Epithelial cell of prostate (primary cell): ENCODE measurements at places on chromosomes 12 and 14.

DNA sequence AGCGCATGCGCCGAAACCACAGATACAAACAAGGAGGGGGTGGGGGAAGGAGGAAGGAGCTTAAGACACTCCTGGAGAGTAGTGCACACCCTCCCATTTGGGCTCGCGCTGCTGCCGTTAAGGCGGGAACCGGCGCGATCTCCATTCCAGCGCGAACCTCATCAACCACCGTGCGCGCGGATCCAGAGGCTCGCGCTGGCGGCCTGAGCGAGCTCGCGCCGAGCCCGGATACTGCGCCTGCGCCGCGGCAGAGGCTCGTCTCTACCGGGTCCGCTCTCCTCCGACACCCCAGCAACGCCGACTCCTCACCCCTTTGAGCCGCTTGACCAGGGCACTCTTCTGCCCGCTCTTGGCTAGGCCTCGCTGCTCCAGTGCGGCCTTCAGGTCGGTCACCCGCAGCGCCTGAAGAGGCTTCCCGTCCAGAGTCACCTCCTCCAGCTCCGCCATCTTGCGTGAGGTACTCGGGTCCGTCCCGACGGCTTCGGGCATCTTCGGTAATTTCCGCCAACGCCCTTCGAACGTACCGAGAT, at the start of gene ACIN1:
Gene ACIN1, minus strand, starts transcription at position 471 of the 530 bp plus-strand sequence. Its CDS starts 24 bp downstream, at position 447.
- peak; percentile 20 for DNase-seq

GRCh38 chr12:11870041-11870451, 200.7 kb upstream of the BCL2L14 start:
- no peak for DNase-seq

DNA sequence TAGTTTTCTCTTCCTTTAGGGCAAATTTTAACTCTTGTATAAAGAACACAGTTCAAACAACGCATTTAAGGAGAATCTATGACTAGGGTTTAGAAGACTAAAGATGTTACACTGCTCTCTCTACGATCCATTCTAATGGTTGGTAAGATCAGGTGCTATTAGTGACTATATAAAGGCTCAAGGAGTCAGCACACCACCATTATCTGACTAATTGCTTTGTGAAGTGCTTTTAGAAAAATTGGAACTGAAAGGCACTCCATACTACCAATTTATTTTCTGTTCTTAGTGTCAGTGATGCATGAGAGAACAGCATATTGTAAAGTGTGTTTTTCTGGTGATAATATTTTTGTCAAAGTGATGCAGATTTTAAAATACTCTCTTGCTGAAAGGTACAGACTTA, 136.8 kb downstream of the SYT1 start:
- DNase-seq: no peak

DNA sequence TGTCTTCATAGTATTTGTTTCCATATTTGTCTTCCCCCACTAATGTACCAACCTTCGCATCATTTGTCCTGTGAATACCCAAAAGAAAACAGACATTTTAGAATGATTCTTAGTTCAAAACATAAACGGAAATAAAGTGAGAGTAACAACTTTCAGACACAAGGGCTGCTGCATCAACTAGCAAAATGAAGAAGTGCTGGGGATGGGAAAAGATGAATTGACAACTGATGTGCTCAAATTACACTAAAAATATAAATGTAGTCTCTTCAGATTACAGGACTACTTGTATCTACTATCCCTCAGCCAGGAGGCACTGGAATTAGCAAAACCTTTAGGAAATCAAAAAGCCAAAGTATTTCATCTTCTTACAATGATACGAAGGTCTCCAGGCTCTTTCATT, 743 bp downstream of the NDUFA12 start:
- no peak for DNase-seq

GRCh38 chr12:119274636-119275065, 59.9 kb upstream of the CCDC60 start:
- DNase-seq: no peak

DNA sequence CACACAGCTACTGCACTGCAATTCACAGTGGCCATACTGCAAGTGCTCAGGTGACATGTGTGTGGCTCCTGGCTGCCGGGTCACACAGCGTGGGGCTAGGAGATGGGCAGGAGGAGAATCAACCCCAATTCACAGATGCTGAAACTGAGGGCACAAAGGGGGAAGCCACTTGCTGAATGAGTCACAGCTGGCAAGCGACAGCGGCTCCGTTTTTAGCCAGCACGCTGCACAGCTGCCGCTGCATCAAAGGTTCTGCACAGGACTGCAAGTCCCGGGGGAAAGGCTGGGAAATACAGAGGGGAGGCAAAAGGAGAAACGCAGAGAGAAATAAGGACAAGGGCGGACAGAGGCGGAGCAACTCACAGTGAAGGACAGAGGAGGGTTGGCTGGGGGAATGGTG, 57.9 kb downstream of the KDM2B start:
- DNase-seq: no peak

DNA sequence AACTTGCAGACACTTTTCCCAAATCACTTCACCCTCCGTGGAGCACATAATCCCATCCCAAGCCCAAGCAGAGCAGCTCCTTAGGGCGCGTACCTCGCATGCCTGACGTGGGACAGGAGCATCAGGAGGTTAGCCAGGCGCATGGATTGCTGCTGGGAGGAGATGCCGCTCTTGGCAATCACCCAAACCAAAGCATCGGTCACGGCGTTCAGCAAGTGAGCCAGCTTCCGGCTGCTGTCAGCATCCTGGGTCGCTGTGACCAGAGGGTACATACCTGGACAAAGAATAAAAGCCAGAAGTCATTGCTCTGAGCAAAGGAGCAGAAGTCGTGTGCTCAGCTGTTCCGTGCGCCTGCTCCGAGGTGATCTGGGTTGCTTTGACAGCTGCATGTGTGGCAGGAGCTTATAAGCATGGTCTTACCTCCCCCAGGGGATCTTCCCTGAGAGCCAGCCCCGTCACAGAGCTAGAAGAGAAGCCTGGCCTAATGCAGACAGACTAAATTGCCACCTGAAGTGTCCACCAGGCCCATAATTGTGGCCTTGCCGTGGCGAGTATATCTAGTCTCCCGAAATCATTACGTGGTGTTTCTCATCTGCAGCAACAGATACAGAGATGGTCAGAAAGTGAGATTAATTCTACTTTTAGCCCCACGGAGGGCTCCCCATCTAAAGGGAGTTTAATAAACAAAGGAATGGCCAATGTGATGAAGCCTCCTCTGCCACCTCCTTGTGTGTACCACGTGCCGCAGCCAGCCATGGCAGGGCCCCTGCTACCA, 59.1 kb downstream of the ESR2 start:
- DNase-seq: no peak

- DNase-seq: no peak
Observed at GRCh38 chr12:53701518-53702264, 25.6 kb downstream of the CALCOCO1 start.

- no peak for DNase-seq
Observed at GRCh38 chr14:62645649-62646048, 399.6 kb downstream of the KCNH5 start.

GRCh38 chr12:43214166-43214565, 337.8 kb downstream of the ADAMTS20 start:
- DNase-seq: no peak

GRCh38 chr12:27785882-27786570, 6.0 kb upstream of the MANSC4 start:
- DNase-seq: peak; percentile 67

DNA sequence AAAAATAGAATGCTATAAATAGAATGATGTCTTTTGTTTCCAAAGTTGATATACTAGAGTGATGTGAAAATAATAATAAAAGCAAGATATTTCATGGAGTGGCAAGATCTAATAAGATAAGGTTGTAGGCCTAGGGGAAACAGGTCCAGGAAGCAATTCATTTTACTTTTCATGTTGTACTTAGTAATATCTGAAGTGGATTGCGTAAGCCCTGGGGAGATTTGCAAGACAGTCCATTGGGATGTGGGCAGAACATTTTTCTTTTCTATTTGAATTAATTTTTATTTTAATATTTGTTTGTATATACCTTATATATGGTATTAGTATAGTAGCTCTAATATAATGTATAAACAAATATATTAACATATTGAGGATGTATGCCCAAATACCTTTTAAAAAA, 7.5 kb downstream of the NUBPL start:
- DNase-seq: no peak

DNA sequence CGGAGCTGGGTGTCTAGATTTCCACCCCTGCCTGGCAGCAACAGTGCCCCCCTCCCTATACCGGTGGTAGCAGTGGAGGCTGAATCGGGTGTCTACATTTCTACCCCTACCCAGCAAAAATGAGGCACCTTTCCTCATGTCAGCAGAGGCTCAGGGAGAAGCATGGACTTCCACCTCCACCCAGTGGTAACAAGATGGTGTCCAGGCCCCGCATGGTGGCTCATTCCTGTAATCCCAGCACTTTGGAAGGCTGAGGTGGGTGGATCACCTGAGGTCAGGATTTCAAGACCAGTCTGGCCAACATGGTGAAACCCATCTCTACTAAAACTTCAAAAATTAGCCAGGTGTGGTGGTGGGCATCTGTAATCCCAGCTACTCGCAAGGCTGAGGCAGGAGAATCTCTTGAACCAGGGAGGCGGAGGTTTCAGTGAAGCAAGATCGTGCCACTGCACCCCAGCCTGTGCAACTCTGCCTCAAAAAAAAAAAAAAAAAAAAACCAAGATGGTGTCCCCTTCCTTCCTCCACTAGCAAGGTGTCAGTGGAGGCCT, 35.5 kb upstream of the OR5AU1 start:
- DNase-seq: no peak

- DNase-seq: no peak
Observed at GRCh38 chr12:116492703-116493324, 66.4 kb upstream of the MAP1LC3B2 start.

DNA sequence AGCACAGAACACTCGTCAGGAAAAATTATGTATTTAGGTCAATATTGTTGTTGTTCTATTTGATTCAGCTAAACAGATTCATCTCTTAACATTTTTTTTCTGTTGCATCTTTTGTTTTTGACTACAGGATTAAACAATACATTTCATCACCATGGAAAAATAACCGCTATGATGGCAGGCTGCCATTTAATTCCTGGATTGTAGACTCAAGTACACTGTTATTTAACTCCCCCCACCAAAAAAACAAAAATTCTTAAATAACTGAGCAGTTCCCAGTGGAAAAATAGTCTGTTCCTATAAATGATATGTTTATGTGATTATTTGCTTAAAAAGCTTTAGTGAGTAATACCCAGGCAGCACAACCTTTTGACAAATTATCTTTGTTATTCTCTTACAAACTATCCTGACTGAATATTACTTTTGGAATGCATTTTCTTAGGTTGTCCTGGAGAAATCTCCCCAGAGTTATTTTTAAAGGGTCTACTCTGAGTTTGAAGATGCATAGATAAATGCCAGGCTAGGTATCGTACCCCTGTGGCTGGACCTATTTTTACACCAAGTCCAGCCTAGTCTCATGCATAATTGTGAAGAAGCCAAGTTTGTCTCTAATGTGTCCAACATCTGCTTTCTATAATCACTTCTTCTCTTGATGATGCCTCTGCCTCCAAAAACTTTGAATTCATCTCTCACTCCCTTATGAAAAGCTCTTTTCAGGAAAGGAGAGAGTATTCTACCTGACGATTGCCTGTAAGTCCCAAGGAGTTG, 3.7 kb downstream of the KERA start:
- no peak for DNase-seq

DNA sequence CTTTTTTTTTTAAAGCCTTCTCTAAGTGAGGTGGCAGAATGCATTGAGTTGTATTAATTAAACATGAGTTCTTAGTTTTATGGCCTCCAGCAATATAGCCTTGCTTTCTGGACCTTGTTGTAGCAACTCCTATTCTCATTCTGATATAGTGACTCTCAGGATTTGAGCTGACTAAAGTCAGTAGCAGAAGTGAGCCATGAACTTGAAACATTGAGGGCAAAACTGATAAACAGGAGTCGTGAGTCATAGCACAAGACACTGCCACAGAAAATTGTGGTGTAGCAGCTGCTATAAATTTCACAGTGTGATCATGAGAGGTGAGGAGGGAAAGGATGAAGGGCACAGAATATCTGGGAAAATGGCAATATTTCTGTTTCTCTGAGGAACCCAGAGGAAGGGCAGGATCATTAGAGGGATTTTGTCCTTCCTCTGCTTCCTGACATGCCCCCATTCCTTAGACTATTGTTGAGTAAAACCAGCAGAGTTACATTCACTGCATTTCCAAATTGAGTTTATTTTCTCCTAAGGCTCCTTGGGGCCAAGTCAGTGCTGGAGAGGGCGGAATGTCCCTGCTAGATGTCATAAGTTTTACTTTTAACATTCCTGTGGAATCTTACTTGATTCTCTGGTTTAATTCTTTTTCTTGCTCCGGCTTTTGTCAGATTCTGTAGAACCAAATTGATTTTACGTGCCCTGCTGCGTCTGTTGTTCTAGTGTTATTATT, 7.5 kb downstream of the KLRG1 start:
- DNase-seq: peak; percentile 26

DNA sequence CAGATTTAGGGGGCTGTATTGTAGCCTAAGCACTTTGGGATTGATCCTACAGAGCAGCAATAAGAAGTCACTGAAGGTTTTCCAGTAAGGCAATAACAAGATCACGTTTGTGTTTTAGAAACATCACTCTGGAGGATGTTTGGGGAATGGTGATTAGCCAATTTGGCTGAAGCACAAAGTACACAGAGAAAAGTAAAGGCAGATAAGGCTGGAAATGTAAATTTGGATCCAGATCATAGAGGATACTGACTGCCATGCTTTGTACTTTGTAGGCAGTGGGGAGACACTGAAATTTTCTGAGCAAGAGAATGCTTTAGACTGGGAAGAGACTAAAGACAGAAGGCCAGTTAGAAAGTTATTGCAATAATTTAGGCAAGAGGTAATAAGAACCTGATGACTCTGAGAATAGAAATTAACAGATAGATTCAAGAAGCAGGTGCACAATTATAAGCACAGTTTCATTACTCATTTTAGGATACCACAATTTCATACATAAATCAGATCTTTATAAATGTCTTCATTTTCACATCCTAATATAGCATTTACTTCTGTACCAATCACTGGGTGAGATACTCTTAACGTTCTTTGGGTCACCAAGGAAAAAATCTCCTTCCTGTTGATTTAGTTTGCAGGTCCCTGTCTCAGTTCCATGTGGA, 314.5 kb upstream of the GARIN6 start:
- DNase-seq: no peak

- no peak for DNase-seq
Observed at GRCh38 chr14:95652690-95653089, 33.5 kb upstream of the TCL1B start.
